ENCODE measurements at places on chromosomes 2 and 18.

- no peak for DNase-seq
These were observed 24.4 kb downstream of the RDH14 start for GRCh38 chr2:18536100-18536499.

DNA sequence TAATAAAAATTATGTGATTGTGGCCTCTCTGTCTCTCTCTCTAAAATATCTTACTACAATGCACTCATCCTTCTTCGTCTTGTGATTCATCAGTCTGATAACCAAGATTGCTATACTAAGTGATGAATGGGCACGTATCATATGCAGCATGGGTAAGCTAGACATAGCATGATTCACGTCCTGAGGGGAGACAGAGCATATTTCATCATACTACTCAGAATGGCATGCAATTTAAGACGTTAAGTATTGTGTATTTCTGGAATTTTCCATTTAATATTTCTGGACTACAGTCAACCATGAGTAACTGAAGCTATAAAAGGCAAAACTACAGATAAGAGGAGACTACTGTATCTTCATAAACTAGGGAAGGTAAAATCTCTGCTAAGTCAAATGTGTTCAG is 97.0 kb upstream of the CD226 start:
- no peak for DNase-seq

DNA sequence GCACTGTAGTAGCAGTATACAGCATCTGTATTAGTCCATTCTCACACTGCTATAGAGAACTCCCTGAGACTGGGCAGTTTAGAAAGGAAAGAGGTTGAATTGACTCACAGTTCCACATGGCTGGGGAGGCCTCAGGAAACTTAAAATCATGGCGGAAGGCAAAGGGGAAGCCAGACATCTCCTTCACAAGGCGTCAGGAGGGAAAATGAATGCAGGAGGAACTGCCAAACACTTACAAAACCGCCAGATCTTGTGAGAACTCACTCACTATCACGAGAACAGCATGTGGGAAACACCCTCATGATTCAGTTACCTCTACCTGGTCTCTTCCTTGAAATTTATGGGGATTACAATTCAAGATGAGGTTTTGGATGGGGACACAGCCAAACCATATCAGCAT is 25.4 kb downstream of the MAP4K4 start:
- no peak for DNase-seq

GRCh38 chr2:230178546-230179485 is 41.0 kb downstream of the SP110 start:
- DNase-seq: no peak

DNA sequence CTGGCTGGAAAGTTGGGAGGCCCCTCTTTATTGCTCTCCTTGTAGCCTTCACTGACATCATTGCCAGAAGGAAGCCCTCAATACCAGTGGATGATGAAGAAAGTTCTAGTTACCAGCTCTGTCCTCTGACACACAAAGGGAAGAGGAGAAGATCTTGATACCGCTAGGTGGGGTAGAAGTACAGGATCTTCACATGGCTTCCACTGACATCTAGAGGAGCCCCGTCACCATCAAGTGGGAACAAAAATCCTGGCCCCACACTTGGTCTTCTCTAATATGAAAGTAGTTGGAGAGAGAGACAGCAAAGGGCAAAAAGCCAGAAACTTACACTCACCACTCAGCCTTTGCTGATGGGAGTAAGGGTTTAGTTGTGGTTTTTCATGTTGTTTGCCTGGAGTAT is 12.4 kb downstream of the XIRP2 start:
- no peak for DNase-seq

DNA sequence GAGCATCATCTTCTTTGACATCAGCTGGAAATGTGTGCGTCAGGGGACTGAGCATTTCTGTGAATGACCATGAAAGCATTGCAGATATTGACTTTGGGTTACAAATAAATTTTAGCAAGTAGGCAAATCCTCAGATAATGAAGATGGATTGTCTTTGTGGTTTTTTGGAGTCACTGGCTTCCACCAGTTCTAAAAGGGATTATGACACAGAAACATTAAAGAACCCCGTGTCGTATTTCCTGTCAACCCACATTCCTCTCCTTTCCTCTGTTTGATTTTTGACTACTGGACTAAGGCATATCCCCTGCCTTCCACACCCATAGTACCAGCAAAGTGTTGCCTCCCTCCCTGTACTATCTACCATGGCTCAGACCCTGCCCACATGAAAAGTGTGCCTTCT is 268.1 kb downstream of the MYO3B start:
- DNase-seq: no peak

GRCh38 chr2:145740302-145740701 is 1220.4 kb upstream of the ZEB2 start:
- DNase-seq: no peak

- peak; percentile 5 for DNase-seq
These were observed 419.7 kb upstream of the ZEB2 start for GRCh38 chr2:144939590-144939989.

GRCh38 chr18:2087877-2088673 is 483.2 kb downstream of the METTL4 start:
- peak; percentile 52 for DNase-seq

DNA sequence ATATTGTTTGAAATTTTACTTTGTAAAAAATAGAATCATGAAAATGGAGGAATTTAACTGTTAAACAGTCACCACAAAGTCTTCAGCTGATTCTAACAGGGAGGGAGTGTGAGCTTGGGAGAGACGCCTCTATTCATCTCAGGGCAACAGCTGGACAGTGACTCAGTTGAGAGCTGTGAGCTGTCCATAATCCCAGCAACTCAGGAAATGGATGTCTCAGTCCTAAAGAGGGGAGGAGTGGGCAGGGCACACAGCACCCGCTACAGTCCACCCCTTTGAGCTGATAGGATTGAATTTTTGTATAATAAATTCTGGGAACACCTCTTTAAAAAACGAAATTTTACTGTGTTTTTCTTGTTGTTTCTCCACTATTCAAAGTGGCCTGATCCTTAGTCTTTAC is 255.1 kb upstream of the THUMPD2 start:
- DNase-seq: no peak

Measured in hematopoietic multipotent progenitor cell treated with erythropoietin and hydrocortisone succinate and interleukin-3 and kit ligand, for 6 days (in vitro differentiated cells).